ENCODE measurements at places on chromosomes 5 and 9.

DNA sequence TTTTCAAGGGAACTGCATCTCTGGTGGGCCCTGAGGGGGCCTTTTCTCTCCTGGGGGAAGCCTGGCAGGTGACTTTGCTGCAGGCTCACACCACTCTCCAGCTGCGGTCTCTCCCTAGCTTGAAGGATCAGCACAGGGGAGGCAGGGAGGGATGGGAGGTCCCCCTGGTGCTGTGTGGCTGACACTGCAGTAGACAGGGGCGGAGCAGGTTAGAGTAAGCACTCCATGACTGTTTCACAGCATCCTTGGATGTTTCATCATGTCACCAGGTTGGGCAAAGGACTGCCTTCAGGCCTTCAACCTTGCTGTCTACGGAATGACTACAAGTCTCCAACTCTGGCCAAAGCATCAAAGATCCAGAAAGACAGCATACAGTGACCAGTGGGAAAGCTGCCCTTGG is 470.7 kb downstream of the CDK5RAP2 start:
- DNase-seq, result no peak

DNA sequence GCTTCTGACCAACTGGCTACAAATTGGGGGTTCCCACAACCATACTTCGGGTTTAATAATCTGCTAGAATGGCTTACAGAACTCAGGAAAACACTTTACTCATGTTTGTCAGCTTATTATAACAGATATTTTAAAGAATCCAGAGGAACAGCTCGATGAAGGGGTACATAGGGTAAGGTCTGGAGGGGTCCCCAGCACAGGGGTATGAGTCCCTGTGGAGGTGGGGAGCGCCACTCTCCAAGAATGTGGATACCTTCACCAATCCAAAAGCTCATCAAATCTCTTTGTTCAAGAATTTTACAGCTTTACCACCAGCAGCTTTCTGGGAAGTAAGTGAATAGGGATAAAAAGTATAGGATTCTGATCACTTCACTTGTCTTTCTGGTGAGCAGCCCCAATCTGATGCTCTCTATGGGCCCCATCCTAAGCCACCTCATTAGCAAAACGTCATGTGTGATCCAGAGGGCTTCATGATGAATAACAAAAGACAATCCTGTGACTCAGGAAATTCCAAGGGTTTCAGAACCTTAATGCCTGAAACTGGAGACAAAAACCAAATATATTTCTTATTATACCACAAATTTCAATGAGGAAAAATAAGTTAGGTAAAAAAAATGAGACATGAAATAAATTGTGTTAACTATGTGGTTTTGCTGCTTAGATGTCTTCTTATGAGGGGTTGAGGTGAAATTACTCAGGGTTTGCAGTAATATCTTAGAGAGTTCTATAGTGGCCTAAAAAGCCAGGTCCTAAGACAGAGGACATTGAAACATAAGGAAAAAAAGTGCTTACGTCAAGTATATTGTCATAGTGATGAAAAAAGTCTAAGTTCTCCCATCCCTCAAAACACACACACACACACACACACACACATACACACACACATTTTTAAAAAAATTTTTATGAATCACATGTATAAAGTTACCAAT is 290.5 kb downstream of the ANXA1 start:
- no peak for DNase-seq

DNA sequence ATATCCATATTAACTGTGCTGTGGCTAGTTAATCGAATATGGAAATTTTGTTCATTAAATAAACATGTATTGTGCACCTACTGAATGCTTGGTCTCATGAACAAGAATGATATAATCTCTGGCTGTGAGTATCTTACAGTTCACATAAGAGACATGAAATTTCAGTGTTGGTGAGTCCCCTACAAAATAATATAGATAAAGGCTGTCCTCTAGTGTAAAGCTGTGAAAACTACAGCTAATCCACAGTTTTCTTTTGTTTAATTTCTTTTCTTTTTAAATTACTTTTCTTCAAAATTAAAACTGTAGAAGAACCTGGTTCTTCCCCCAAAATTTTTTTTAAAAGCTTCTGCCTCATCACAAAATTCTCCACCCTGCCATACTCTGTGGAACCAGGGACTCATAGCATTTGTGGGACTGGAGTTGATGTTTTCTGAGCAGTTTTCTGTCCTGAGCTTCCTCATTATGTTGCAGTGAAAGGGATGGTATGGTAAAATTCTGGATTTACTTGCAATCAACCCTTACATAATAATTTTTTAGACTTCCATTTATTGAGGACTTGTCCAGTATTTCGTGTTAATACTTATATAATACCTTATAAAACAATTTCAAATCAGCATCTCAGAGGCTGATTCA is 135.0 kb downstream of the STK32A start:
- DNase-seq, result peak; percentile 14

- DNase-seq, result no peak
Observed at GRCh38 chr9:1051210-1051583, 1.0 kb downstream of the DMRT2 start.

GRCh38 chr9:130713286-130713960 is 19.8 kb downstream of the EXOSC2 start:
- DNase-seq, result no peak

- no peak for DNase-seq
Observed at GRCh38 chr9:123089040-123089439, 55.6 kb downstream of the GPR21 start.

DNA sequence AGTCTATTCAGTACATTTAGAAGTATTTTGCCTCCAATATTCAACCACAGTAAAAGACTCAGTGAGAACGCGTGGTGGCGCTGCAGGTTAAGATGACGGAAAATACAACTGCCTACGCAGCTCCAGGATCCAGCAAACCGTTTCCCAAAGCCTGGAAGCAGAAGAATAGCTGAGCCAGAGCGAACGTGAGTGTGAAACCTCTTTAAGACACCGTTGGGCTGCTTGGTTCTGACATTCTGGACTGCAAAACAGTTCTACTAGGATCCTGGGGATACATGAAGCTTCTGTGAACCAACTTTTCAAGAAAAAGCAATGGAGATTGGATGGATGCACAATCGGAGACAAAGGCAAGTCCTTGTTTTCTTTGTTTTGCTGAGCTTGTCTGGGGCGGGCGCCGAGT is at the start of gene PCDHB16:
Gene PCDHB16 (plus strand): TSS at position 140 of the 400 bp plus-strand sequence. CDS start 173 bp downstream, at position 313.
- no peak for DNase-seq

GRCh38 chr9:74760031-74760700 is 127.6 kb downstream of the TRPM6 start:
- no peak for DNase-seq

GRCh38 chr5:170300361-170301013 is 2.9 kb upstream of the LCP2 start:
- DNase-seq, result no peak

- no peak for DNase-seq
Observed at GRCh38 chr5:132639706-132640130, 18.3 kb upstream of the IL13 start.

DNA sequence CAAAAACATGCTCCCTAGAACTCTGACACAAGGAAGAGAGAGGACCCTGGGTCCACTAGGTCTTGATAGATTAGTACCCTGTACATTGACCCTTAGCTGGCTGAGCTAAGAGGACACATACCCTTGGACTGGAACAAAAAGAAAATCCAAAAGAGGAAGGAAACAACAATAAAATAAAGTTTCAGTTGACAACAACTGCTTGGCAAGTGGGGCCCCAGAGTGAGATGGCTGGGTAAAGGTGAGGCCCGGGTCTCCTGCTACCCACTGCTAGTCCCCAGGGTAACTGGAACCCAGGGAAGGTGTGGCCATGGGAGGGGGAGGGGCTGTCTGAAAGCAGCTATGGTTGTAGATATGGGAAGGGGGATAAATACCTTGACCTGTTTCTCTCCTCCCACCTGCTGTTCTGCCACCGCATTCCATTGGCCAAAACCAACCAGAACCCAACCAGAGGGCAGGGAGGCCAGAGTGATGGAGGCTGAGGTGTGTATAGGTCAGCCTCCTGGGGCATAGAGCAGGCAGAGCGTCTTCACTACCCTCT is 11.7 kb downstream of the TAL2 start:
- no peak for DNase-seq

DNA sequence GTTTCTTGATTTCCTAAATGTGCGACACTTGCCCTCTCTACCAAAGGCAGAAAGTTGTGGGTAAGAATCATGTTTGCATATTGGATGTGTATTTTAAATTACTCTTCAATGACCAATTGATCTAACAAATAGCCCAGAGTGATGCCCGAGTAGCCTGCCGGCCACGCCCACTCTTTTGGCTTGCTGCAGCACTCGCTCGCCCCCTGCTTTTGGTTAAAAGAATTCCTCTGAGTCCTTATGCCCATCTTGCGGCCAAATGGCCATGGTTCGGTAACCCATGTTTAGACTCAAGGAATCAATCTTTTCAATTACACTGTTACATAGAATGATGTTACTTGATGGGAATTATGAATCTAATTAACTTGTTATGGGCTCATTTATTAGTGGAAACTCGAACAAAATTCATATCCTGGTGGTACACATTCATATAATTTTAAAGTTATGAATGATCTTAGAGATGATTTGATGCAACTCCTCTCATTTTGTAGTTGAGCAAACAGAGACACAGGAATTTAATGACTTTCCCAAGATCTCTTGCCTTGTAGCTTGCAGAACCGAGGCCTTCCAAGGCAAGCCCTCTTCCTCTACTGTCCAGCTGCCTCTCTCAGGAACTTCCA is 36.5 kb downstream of the PPIC start:
- DNase-seq, result no peak

DNA sequence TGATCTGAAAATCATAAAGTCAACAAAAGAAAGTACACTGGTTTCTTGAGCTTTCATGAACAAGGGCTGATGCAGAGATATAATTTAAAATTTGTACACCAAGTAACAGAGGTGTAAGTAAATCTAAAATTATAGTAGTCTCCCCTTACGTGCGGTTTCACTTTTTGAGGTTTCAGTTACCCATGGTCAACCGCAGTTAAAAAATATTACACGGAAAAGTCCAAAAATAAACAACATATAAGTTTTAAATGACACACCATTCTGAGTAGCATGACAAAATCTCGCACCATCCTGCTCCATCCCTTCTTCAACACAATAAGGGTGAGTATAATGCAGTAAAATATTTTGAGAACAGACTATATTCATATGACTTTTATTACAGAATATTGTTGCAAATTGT is 54.4 kb downstream of the AUH start:
- DNase-seq, result no peak
